NCI-H748 treated with DMSO at 0.1 percent for 48 hours (cell line): ENCODE measurements at places on chromosomes 7 and 10.

DNA sequence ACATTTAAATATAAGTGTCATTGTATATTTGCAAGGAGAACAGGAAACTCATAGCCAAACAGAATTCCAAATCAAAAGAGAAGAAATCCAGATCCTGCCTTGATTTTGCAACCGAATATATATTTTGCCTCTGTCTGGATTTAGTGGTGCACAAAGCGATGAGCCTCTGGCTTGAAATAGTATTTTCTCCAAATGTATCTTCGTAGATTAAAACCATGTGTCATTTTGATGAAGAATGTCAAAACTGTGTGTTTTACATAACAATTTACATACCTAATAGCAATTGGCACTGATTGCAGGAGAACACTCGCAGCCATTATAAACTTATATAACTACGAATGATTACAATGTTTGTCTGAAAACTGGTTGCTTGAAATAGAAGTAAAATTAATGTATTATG is 156.4 kb downstream of the ARID5B start:
- no peak for DNase-seq

DNA sequence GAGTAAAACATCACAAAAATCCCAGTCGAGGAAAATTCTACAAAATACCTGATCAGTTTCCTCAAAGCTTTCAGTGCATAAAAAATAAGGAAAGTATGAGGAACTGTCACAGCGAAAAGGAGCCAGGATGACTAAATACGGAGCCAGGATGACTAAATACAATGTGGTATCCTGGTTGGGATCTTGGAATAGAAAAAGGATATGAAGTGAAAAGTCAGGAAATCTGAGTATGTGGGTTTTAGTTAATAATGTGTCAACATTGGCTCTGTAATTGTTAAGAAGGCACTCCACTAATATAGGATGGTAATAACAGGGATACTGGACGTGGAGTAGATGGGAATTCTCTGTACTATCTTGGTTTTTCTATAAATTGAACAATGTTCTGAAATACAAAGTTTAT is 175.5 kb downstream of the SUGCT start:
- no peak for DNase-seq

- DNase-seq, result no peak
These were observed 9.3 kb downstream of the ARHGAP22 start for GRCh38 chr10:48595539-48595932.

DNA sequence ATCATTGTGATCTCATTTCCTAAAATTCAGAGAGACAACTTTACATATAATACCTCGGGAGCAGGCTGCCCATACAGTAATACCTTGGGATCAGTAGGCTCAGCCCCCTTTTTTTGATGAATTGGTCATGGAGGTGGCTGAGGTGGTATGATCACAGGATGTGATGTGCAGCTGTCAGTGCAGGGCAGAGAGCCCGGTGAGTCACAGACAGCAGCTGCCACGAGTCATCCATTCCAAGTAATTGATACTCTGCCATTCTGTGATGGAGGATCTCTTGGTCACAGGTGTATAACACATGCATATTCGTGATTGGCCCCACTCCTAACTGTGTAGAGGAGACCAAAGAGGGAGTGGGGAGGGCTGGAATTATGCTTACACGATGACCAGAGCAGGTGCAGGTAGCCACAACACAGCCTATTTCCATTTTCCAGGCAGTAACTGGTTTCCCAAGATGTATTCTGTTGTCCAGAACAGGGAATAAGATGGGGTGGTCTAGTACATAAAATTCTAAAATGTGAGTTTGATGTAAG is 14.1 kb downstream of the NRCAM start:
- no peak for DNase-seq

GRCh38 chr10:10055656-10056442 is 961.8 kb upstream of the CELF2 start:
- no peak for DNase-seq

DNA sequence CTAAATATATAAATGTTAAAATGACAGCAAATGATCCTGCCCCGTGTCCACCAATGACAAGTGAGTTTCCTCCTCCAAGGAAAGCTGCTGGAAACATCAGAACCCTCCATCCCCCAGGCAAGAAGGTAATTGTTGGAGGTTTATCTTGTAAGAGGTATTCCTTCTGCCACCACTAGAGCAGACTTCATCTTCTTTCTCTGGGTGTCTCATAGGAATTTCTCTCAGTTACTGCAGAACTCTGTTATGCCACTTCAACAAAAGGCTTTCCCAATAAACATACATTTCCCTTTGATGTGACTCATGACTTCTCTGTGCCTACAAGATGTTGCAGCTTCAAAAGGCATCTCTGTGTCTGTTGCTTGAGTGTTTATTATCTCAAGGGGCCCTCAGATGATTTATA is 279.1 kb downstream of the BMPER start:
- DNase-seq, result no peak

GRCh38 chr10:78894089-78894840 is 174.5 kb upstream of the ZMIZ1 start:
- DNase-seq, result no peak

DNA sequence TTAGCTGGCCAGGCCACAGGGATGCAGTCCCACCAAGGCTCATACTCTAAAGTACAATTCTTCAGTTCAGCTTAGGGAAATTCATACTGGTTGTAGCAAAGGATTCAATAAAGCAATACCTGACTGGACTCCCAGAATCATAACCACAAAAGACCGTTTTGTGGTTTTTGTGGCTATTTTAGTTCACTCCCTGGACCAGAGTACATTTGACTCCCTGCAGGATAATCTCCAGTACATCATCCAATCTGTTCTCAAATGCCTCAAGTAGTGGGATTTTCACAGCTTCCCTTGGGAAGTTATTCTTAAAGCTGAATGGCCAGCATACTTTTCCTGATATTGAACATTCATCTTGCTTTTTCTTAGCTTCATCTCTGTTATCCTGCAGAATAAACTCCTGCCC is 29.3 kb upstream of the YAE1 start:
- no peak for DNase-seq

DNA sequence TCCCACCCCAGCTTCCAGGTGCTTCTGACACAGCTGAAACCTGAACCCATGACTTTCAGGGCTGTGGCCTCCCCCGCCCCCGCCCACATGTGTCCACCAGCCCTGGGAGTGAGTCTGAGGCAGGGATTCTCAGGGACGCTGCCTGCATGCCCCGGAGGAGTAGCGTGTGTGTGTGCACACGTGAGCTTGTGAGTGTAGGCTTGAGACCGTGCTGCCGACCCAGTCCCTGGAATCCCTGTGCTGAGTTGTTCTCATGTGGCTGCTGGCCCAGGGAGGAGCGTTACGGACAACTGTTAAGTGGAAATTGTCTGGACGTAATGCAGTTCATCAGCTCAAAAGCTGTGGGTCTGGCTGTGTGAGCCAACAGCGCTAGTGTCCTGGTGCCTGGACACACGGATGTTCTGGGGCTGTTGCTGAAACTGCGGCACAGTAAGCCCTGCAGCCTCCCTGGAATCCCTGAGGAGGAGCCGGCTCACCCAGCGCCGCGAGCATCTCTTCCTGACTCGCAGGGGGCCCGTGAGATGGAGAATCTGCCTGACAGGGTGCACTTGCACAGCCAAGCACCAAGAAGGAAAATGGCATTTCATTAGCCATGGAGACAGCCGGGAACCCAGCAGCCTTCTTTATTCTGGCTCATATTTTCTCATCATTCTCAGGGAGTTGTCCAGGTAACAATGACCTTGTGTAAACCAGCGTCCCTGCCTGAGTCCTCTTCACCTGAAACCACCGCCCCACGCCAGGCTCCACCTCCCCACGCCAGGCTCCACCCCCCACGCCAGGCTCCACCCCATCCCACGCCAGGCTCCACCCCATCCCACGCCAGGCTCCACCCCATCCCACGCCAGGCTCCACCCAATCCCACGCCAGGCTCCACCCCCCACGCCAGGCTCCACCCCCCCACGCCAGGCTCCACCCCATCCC is 603.9 kb downstream of the PTPRN2 start:
- DNase-seq, result no peak

- no peak for DNase-seq
These were observed 72.0 kb upstream of the ANK3 start for GRCh38 chr10:60461688-60462087.

DNA sequence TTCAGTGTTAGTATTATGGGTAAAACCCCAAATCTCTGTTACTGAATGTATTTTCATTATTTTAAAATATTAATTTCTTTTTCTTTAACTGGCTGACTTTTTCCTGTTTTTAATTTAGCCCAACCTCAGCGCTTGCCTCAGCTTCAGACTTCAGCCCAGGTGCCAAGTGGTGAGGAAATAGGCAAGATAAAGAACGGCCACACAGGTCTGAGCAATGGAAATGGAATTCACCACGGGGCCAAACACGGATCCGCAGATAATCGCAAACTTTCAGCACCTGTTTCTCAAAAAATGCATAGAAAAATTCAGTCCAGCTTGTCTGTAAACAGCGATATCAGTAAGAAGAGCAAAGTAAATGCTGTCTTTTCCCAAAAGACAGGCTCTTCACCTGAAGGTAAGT is 57.5 kb downstream of the MDFIC start:
- DNase-seq, result no peak

DNA sequence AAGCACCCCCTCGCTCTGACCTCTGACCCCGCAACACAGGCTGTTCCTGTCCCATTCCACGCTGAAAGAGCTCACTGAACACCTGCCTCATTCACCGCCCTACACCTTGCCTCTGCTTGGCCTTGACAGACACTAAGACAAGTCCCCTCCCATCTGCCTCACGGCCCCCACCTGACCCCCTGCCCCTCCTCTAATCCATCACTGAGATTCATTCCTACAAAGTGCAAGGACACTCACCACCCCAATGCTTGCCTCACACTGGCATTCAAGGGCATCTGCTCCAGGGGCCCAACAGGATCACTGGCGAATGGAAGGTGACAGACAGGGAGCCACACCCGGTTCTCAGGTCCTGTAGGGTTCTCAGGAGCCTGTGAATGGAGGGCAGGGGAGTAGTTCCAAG is 68.1 kb upstream of the NANOS1 start:
- DNase-seq, result no peak

DNA sequence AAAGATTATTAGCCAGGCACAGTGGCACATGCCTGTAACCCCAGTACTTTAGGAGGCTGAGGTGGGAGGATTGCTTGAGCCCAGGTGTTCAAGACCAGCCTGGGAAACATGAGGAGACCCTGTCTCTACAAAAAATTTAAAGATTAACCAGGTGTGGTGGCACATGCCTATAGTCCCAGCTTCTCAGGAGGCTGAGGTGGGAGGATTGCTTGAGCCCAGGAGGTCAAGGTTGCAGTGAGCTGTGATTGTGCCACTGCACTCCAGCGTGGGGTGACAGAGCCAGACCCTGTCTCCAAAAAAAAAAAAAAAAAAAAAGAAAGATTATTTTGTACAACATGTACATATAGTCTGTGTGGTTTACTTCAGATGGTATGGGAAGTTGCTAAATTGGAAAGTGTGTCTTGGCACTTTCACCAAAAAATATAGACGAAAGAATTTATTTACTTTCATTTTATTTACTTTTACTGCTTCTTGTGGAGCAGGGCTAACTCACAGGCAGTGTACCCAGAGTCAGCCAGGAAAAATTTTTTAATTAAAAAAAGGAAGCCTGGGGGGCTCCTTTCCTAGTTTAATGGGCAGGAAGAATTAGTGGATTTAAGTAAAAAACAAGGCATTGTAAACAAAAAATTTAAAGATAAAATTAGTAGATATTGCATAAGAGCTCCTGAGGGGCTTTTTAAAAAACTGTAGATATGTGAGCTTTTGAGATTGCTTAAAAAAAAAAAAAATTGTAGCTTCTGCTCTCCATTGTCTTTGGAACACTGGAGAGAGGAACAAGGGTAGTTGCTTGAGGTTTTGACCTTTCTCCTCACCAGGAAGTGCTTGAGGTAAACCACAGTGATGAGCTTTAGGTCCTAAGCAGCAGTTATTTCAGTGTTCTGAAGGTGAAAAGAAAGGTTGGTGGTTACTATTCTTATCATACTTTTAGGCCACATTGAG is 44.6 kb upstream of the VDAC2 start:
- no peak for DNase-seq

DNA sequence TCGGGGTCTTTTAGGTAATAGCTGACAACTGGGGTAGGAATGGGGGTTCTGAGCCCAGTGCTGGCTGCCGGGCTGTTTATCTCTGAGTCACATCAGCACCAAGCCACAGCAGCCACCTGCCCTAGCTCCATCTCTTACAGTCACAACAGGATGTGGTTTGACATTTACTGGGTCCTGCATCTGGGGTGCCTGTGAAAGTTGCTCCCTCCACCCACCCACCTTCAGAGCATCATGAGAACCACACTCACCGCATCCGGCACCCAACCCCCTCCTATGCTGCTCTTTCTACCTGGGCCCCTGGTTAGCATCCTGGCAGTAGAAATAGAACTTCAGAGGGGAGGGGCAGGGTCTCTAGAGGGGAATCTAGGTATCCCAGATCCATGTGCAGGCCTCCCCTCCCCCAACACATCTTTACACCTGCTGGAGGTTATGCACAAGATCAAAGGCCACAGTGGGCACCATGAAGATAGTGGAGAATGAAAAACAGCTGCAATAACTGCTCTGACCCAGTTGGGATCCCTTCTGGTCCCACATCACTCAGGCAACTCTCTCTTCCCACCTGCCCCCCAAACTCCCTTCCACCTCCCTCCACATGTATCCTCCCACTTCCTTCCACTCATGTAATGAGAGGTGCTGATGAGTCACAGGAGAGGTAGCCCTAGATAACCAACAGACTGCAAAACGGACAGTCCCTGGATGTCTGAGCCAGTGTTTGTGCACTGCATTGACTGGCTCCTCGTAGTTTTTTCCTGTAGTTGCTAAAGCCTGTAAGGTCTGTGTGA is 38.2 kb downstream of the PRSS2 start:
- DNase-seq, result no peak

DNA sequence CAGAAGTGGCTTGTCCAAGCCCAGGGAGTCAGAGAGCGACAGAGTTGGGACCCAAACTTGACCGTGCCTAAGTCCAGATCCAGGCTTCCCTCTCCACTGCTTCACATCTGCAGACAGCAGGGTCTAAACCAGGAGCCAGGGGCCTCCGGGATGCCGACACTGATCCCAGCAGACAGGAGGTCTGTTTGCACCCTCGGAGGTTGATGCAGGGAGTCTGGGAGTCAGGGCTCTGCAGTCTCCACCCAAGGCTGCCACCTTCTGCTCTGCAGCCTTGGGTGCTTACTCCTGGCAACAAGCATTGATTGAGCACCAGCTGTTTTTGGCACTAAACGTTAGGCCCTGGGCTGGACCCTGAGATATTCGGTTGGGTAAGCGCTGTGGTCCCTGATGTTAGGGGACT is 21.0 kb downstream of the ELFN1 start:
- DNase-seq, result no peak

GRCh38 chr10:15455456-15455855 is 84.4 kb upstream of the FAM171A1 start:
- no peak for DNase-seq

GRCh38 chr7:33720870-33721269 is 184.5 kb upstream of the BMPER start:
- no peak for DNase-seq
